MM.1S (cell line): ENCODE measurements at places on chromosomes 7 and 10.

- no peak for DNase-seq
- H3K4me1 ChIP-seq: no peaks in the 10 kb centered on the region
- no peaks in the 10 kb centered on the region; the same call in 1 of the 2 replicates for H3K36me3 ChIP-seq
- H3K27me3 ChIP-seq: no peaks in the 10 kb centered on the region
- H3K4me3 ChIP-seq: no peak overlapping the region
Measured at GRCh38 chr7:16034353-16034752, 347.9 kb upstream of the MEOX2 start.

- no peak for DNase-seq
- H3K27ac ChIP-seq: no peak overlapping the region
- peaks cover 12% of the 10 kb centered on the region for H3K4me1 ChIP-seq
- H3K36me3 ChIP-seq: no peaks in the 10 kb centered on the region
- H3K27me3 ChIP-seq: no peaks in the 10 kb centered on the region
Measured at GRCh38 chr7:112501801-112502503, 21.2 kb downstream of the LSMEM1 start.

DNA sequence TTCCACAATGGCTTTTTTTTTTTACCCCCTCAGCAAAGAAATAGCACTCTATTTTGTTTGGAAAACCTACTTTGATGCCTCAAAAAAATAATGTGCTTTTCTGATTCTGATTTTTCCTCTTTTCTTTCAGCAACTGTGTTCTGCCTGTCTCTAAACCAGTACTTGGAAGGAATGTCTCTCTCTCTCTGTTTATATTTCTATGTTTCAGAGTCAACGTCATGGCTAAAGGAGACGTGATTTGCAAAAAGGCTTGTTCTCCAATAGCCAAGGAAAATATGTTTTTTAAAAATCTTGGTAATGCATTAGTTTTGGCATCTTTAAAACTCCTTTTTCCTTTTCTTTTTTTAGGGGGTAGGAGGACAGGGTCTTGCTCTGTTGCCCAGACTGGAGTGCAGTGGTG lies 56.0 kb upstream of the SDK1 start:
- no peaks in the 10 kb centered on the region for H3K36me3 ChIP-seq
- H3K27ac ChIP-seq: no peak overlapping the region
- no peaks in the 10 kb centered on the region; the same call in 1 of the 2 replicates for H3K27me3 ChIP-seq
- DNase-seq: no peak
- H3K4me1 ChIP-seq: no peaks in the 10 kb centered on the region
- H3K4me3 ChIP-seq: no peak overlapping the region

GRCh38 chr10:75708060-75708459 lies 276.6 kb downstream of the LRMDA start:
- no peaks in the 10 kb centered on the region for H3K27me3 ChIP-seq
- no peak overlapping the region for H3K4me3 ChIP-seq
- H3K27ac ChIP-seq: no peak overlapping the region
- no peaks in the 10 kb centered on the region for H3K4me1 ChIP-seq
- DNase-seq: no peak

GRCh38 chr10:110993024-110993693 lies 73.8 kb downstream of the SHOC2 start:
- H3K4me1 ChIP-seq: peaks cover 15% of the 10 kb centered on the region; the same call in 1 of the 2 replicates
- peaks cover 10% of the 10 kb centered on the region; the same call in 1 of the 2 replicates for H3K36me3 ChIP-seq
- DNase-seq: peak; percentile 13
- H3K27me3 ChIP-seq: no peaks in the 10 kb centered on the region
